ENCODE measurements at places on chromosomes 3 and 15.

DNA sequence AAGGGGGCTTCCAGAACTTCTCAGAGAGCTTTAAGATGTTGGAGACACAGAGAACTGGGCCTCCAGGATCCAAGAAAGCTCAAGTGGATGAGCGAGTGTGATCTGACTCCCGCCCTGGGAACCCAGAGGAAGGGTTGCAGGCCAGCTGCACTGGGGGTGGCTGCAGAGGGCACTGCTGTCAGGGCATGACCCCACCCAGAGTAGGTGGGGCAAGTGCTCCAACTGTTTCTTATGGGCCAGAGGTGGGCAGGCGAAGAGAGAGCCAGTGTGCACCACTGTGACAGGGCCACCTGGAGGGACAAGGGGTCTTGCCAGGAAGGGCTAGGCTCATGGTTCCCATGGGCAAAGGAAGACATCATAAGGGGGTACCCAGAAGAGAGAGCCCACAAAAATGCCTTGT, 48.8 kb downstream of the EXOG start:
- DNase-seq, result no peak

GRCh38 chr3:65595222-65596028, 443.3 kb downstream of the MAGI1 start:
- DNase-seq, result no peak

GRCh38 chr15:70720228-70721016, 42.9 kb downstream of the UACA start:
- no peak for DNase-seq

GRCh38 chr3:116029266-116029665, 406.0 kb downstream of the GAP43 start:
- DNase-seq, result no peak

GRCh38 chr3:177495566-177495965, 298.3 kb upstream of the TBL1XR1 start:
- DNase-seq, result no peak

DNA sequence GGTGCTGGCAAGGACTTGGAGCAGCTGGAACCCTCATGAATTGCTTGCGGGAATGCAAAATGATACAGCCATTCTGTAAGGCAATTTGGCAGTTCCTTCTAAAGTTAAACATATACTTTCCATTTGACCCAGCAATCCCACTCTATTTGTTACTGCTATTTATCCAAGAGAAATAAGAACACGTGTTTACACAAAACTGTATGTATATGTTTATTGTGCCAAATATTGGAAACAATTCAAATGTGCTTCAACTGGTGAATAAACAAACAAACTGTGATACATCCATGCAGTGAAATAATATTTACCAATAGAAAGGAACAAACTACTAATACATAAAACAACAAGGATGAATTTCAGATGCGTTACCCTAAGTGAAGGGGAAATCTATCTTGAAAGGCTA, 60.0 kb upstream of the NTRK3 start:
- no peak for DNase-seq

GRCh38 chr15:69504352-69505040, 51.9 kb downstream of the RPLP1 start:
- DNase-seq, result no peak

DNA sequence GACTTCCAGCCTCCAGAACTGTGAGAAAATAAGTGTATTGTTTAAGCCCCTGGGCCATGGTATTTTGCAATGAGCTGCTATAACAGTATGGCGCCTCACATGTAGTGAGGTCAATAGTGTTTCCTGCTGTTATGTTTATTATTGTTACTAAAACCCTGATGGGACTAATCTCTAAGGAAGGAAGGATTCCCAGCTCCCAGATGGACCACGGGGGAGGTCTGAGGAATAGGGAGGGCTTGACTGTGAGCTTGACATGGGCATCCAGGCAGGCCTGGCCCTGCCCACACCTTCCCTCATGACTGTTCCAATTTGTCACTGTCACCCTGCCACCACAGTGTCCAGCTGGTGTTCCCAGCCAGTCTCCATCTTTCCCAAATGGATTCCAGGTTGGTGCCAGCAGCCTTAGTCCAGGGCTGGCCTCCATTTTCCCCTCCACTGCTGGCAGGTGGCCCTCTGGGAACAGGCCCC, 14.5 kb upstream of the SLC41A3 start:
- DNase-seq, result no peak

GRCh38 chr15:60682115-60682514, 203.2 kb upstream of the ICE2 start:
- peak; percentile 53 for DNase-seq

DNA sequence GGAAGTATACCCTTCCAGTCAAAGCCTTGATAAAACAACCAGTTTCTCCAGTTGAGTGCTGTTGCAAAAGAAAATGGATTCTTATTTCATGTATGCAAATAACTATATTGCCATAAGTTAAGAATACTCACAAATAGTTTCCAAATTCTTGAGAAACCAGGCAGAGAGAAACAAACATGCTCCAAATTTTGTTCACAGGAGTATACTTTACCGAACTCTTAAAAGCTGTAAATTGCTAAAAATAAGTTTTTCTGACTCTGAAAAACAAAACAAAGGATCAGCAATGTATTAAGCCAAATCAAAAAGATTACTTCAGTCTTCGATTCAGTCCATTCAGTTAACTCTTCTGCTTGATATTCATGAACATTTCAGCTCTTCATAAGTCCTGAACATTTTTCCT, 646.5 kb downstream of the MCTP2 start:
- DNase-seq, result no peak

GRCh38 chr3:125416235-125416634, 41.1 kb upstream of the ZNF148 start:
- no peak for DNase-seq

DNA sequence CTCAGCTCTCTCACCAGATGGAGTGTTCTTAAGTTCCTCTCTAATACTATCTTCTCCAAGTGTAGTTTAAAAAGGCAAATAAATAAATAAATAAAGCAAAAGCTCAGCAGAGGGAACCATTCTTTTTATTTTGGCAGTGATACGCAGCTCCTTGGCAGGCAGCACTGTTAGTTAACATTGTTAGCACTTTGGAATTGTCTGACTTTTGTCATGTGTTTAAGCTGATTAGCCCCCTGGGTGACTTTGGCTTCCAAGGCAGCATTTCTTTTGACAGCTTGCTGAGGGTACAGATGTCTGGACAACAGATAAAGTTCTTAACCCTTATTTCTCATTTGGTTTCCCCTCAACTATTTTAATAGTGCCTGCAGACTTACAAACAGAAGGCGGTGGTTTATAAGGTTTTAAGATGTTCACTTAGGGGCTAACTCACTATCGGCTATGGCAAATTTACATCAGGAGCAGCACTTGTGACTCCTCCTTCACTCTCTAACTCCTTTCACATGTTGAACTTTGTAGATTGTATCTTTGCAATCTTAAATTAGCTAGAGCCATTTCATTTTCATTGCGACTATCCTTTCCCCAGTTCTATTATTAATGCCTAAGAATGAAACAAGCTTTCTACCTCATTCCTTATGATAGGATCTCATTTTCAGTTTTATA, 213.4 kb downstream of the ZBBX start:
- DNase-seq, result no peak

- no peak for DNase-seq
Observed at GRCh38 chr15:62999178-62999577, 43.4 kb upstream of the TPM1 start.

GRCh38 chr3:29700256-29700655, 419.4 kb downstream of the RBMS3 start:
- no peak for DNase-seq

DNA sequence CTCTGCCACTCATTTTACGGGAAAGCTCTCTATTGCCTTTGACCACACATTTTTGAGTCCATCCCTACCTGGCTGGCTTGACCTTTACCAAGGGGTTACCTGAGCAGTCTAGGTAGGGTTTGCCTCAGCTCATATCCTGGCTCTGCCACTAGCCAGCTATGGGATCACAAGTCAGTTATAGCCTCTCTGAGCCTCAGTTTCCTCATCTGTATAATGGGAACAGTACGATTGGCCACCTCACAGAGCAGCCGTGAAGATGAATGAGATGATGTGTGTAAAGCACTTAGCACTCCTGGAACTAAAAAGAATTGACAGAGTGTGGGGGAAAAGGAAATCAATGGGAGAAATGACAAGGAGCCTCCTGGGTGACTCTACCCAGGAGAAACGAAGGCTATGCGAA, 28.0 kb downstream of the SPATA12 start:
- DNase-seq, result no peak

DNA sequence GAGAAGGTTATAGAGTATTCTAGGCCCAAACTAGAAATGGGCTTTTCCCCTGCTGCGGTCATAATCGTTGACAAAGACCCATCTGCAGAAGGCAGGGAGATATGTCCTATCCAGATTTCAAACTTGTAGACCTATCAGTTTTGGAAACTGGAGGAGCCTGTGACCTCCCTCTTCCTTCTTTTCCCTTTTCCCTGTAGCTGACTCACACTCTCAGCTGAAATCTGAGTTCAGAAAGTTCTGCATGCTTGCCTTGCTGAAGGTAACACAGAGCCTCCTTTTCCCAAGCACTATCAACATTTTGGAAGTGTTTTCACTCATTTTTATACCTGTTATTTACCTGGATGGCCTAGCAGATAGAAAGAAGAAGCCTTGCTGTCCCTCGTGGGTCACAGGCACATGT, 59.1 kb upstream of the PSMD6 start:
- DNase-seq, result no peak

GRCh38 chr3:182979103-182979673, 1.1 kb downstream of the DCUN1D1 start:
- DNase-seq, result no peak

GRCh38 chr3:75171630-75172230, 492.4 kb upstream of the FRG2C start:
- DNase-seq, result peak; percentile 10

- DNase-seq, result no peak
Observed at GRCh38 chr15:40050788-40051470, 11.9 kb upstream of the SRP14 start.

DNA sequence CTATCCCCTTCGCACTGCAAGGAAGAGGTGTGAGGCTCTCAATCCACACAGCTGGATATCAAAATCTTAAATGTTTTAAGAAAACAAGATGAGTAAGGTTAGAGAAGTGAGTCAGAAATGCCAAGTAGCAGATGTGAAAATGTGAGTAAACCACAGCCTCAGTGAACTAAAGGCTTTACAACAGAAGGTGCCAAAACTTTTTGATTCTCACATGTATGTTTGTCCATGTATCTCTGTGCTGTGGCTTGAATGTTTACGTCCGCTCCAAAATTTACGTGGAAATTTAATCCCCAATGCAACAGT, 126.8 kb upstream of the PFN2 start:
- peak; percentile 51 for DNase-seq

- DNase-seq, result no peak
Observed at GRCh38 chr3:67167481-67167880, 169.4 kb downstream of the KBTBD8 start.

DNA sequence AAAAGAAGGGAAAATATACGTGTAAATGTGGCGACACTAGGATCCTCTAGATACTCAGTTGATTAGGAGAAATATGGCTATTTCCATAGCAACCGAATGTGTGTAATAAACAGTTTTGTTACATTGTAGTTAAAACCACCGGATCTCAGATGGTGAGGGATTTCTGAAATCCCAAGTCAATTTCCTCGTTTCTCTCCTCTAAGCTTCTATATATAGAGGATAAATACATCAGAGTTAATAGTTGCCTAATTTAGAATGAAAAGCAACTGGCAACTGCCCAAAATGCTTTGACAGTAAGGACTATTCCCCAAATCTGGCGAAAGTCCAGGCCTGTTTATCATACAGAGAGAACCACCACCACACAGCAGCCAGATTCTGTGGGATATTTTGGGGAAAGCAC, 112.6 kb downstream of the GABRB3 start:
- DNase-seq, result no peak

Measured in AG20443 (cell line).